ENCODE measurements at places on chromosomes 7 and 10.

DNA sequence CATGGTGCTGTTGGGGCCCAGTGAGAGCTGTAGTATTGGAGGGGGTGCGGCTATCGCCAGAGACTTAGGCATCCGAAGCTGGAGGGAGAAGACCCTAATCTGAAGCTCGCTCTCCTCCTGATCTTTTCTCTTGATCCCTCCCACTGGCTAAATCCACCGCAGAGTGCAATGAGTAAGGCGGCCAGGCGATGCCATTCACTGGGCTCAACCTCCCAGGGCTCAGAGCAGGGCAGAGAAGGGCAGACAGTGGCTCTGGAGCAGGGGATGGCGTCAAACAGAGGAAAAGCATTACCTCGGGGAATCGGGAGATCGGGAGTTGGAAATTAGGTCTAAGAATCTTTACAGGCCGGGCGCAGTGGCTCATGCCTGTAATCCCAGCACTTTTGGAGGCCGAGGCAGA is 18.8 kb upstream of the IFT22 start:
- no peak for DNase-seq

DNA sequence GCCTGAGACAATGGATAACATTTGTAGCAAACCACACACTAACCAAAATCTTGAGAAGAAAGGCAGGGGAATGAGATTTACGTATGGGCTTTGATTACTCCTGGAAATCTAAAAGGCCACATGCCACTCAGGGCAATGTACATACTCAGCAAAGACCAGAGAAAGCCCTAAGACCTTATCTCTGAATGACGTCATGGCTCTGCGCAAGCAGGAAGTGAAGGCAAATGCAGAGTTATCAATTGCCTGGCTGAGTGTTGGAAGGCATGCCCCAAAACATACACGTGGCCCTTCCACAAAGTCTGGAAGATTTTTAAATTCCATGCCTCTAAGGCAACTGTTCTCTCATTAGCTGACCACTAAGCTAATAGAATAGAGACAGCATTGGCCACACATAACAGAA is 90.9 kb upstream of the NRBF2 start:
- DNase-seq: no peak

DNA sequence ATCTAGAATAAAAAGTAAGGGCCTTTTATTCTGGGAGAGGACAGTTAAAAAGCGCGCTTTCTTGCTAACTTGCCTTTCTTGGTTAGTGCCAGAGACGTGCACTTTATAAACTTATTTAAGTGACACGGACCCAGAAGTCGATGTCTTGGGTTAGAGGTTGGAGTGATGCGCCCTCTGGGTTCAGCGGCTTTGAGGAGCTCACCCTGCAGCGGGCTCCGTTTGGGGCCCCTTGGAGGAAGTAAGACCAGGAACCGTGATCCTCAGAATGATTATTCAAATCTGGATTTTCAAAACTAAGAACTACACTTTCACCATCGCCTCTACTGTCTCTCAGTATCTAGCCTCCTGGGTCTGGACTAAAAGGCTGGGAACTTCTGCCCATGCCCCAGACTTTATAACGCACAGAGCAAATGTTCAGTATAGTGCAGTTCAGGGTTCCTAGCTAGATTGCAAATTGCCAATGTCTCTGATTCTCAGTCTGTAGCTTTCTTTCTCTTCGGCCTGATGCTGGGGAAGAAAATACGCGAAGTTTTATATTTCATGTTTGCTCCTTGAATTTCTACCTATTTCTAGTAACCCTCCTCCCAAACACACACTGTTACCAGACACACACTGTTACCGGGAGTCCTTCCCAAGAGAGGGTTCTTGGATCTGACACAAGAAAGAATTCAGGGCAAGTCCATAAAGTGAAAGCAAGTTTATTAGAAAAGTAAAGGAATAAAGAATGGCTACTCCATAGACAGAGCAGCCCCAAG is 18.6 kb upstream of the SMO start:
- DNase-seq: no peak

DNA sequence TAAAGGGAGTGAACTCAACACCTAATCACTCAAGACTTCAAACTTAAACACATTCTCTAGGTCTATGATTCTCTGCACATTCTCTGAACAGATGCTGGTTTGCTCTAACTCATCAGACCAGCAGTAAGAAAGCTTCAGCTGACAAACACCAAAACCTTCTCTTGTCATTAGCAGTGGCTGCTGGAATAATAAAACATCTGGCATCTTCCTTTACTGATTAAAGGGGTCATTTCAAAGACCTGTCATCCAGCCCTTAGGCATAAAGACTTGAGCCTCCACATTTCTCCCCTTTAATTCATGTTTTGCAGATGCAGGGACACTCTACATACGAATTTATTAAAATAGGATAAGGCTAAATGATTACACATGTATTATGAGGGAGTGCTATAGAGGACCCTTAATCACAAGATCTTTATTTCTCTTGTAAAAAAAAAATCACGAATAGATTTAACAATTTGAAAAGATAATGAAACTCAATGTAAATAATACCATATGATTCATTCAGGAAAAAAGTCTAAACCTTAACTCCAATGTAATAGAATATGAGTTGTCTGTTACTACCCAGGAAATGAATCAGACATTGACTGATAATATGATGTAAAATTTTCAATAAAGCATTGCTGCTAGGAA is 152.4 kb upstream of the GNAI1 start:
- DNase-seq: no peak

DNA sequence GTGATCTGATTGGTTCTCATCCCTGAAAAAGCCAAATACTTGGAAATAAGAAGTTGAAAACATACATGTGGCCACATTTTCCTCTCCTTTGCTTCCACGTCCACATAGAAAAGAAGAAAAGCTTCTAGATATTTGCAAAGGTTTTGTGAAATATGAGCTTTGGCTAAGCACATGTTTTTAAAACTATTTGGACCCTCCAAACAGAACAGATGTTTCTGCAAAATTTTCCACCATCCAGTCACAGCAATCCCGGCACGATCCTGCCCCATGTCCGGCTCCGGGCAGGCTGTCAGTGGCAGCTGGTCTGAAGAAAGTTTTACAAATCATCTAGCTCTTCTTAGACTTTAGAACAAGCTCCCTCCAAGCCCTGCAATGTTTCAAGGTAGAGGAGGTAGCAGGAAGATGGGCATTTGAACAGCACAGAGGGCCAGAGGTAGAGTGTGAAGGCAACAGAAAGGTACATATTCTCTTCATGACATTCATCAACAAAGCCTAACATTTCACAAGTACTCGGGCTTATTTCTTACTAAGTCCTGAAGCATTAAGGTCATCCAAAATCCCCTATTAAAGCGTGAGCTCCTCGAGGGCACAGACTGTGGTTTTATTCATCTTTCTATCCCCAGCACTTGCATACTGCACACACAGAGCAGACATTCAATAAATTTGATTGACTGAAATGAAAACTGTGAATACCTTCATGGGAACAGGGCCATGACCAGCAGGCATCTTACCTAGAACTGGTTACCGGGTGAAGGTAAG is 110.1 kb downstream of the JAZF1 start:
- no peak for DNase-seq

Measured in CD4-positive, alpha-beta T cell treated with Interleukin-6 at 100 ng/mL for 8 hours (primary cell).